Aorta (tissue), 5 donors: ENCODE measurements at places on chromosomes 13 and 19. TPM values are rescaled to one million over a fixed set of nuclear protein-coding genes. Genes with fewer than 3 reads are reported as not detected.

FOXA3 gene
- 0.23 TPM for total RNA-seq

CCDC159 gene
- total RNA-seq, result 18.0 TPM

CACNA1A gene
- 3.6 TPM for total RNA-seq

DNA sequence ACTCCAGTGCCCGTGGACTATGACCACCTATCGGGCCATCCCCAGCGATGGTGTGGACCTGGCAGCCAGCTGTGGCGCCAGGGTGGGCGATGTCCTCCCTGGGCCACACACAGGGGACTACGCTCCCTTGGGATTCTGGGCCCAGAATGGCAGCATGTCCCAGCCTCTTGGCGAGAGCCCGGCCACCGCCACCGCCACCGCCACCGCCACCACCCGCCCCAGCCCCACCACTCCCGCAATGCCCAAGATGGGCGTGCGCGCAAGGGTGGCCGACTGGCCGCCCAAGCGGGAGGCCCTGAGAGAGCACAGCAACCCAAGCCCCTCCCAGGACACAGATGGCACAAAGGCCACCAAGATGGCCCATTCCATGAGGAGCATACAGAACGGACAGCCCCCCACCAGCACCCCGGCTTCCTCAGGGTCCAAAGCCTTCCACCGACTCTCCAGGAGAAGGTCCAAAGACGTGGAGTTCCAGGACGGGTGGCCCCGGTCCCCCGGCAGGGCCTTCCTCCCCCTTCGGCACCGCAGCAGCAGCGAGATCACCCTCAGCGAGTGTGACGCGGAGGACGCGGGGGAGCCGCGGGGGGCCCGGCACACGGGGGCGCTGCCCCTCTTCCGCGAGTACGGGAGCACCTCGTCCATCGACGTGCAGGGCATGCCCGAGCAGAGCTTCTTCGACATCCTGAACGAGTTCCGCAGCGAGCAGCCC is 142.3 kb downstream of the DPF1 start:
- DNase-seq, result no peak

DNA sequence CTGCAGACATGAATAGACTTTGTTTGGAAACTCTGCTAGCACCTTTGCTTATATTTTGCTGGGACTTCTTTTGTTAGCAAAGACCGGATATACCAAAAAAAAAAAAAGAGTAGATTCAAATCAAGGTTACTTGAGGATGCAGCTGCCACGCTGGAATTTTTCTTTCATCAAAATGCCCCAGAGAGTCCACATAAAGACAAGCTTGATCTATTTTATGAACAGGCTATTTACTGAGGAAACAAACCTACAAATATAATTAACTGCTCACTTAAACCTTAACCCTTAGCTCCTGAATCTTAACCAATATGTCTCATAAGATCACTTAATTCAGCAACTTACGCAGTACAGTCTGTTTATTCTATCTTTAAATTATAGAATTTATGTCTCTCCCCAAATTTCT is 27.1 kb upstream of the DOCK9 start:
- DNase-seq, result no peak

DNA sequence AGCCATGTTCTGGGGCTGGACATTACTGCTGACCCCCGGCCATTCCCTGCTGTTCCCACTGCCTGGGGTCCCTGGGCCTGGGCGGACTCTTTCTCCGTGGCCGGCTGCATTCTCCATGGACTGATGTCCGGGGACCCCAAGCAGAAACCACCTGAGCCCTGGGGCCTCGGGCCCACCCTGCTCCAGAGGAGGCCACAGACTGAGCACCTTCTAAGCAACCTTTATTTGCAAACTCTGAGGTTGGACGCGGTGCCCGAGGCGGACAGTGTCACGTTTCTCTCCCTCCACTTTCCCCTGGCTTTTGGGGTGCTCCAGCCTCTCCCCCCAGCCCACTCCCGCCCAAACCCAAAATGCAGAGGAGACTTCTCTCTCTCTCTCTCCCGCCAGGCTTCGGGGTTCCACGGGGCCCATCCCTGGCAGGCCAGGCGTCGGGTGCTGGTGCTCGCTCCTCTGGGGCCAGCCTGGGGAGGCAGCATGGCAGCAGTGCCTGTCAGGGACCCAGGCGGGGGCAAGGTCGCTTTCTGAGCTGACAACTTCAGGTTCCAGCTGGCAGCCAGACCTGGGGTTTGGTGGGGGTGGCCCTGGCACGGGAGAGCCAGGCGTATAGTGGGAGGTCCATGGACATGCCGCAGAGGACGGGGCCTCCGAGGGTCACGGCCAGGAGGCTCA is 2.3 kb upstream of the C19orf25 start:
- DNase-seq, result no peak
